Hepatic stellate cell (primary cell): ENCODE measurements at places on chromosomes 2 and 18.

- no peak for DNase-seq
Measured at GRCh38 chr2:197145471-197146056, 165.0 kb downstream of the ANKRD44 start.

DNA sequence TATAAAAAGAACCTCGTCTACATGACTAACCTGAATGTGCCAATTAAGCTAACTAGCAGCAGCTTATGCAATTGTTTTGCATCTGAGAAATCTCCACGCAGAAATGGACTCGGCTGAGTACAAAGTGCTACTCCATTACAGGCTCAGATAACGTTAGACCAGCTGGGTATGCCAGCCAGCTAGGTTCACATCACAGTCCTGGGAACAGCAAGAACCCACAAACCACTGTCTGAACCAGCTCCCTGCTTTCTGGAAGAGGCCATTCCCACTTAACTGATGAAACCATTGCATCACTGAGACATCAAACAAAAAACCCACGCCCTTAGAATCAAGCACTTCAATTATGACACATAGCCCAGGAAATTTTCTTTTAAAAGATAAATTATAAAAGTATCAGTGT, 202.7 kb downstream of the CYRIA start:
- DNase-seq = no peak

- no peak for DNase-seq
Measured at GRCh38 chr18:43934781-43935471, 657.6 kb upstream of the SYT4 start.

DNA sequence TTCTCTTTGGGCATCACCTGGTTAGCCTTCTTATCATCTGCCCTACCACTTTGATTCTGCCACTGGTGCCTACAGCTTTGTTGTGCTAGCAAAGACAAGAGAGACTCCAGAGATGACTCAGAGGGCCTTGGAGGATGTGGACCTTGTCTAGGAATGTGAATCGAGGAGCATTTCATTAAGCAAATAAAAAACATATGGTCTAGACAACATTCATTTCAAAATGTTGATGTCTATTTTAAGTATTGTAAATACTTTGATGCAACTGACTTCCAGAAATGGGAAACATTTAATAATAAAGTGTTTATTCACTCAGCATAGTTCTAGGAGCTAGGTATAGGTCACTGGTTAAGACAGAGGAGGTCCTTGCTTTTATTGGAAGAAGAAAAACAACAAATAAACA, 195.5 kb downstream of the CDCA7 start:
- DNase-seq = no peak

GRCh38 chr2:241925277-241925676, 55.7 kb downstream of the RTP5 start:
- DNase-seq = no peak

- no peak for DNase-seq
Measured at GRCh38 chr2:197268786-197269584, 41.6 kb downstream of the ANKRD44 start.

GRCh38 chr2:175036582-175037018, 31.4 kb upstream of the CHN1 start:
- DNase-seq = no peak

DNA sequence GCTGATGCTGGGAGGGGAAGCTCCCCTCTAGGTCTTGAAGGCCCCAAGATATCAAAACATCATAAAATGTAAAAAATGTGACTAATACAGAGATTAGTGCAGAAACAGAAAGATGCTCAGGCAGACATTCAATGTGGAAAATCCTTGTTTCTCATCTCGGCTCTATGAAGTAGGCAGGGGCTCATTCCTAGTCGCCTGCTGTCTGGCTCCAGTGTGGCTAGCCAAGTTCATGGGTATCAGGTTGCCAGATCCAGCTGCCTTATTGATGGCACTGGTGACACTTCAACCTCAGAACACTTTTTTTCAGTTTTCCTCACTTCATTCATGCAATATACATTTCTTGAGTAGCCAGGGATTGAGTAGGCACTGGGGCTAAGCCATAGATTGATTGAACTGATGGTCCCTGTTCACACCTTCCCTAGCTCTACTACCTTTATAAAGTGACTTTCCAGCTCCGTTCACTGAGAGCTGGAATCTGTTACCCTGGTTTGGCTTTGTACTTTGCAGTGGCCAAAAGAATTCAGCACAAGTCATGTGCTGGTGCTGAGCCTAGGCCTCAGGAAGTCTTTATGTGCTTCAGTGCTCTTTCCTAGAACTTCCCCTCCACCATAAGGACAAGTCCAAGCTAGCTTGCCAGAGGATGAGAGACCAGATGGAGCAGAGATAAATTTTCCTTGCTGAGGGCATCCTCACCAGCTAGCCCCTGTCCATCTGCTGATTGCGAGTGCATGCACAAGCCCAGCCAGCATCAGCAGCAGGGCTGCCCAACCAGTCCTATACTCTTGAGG, 373.6 kb upstream of the ST6GAL2 start:
- DNase-seq = no peak

GRCh38 chr2:218631837-218632236, 24.1 kb downstream of the PLCD4 start:
- no peak for DNase-seq

- peak; percentile 66 for DNase-seq
Measured at GRCh38 chr2:98479959-98480524, 35.4 kb downstream of the INPP4A start.

- no peak for DNase-seq
Measured at GRCh38 chr2:143162123-143162837, 33.1 kb downstream of the ARHGAP15 start.

DNA sequence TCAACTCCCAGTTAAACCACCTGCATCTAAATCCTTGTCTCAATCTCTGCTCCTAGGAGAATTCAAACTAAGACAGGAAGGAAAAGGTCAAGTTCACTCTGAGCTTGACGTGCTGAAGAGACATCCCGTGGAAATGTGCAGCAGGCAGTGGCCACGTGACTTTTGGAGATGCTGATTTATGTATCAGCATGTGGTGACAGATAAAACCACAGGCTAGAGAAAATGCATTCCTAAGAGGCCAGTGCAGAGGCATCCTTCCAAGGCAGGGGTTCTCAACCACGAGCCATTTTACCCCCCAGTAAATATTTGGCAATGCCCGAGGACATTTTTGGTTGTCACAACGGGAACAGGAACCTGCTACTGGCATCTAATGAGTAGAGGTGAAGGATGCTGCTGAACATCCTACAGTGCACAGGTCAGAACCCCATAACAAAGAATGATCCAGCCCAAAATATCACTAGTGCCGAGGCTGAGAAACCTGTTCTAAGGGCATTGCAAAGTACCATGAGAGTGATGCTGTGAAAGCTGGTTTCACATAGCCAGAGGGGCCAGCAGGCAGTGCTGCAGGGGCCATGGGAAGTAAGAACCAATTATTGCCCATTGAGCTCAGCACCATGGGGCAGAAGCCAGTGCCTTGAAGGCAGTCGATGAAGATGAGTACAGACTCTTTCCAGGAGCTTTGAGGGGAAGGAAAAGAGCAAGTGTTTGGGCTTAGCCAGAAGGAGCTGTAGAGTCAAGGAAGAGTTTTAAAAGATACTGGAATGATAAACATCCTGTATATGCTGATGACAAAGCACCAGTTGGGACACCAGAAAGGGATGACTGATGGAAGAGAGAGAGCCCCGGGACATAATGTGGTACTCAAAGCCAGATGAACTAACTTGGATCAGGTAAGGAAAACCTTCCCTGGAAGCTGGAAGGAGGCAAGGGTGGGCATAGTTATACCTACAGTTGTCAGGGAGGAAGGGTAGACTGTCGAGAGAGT, 174.6 kb downstream of the HAUS1 start:
- peak; percentile 57 for DNase-seq

GRCh38 chr2:217366966-217367365, 507.1 kb upstream of the TNP1 start:
- no peak for DNase-seq

GRCh38 chr2:30334762-30335363, 103.5 kb downstream of the LBH start:
- DNase-seq = no peak

GRCh38 chr18:12823892-12824291, 60.1 kb downstream of the PTPN2 start:
- no peak for DNase-seq

DNA sequence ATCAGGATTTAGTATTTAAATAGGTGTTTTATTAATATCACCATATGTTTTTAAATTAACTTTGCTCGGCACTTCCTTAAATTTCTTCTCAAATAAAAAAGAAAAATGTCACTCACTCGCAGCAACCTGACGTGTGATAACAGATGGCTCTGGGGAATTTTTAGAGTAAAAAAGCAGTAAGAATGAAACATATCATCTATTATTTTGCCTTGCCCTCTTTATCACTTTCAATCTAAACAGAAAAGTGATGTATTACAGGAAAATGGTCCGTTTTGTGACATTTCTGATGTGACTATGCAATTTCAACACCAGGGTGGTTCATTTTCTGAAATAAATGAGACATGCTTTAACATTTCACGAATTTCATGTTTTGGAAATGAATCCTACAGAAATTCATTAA, 1368.0 kb upstream of the LRRTM1 start:
- DNase-seq = no peak

DNA sequence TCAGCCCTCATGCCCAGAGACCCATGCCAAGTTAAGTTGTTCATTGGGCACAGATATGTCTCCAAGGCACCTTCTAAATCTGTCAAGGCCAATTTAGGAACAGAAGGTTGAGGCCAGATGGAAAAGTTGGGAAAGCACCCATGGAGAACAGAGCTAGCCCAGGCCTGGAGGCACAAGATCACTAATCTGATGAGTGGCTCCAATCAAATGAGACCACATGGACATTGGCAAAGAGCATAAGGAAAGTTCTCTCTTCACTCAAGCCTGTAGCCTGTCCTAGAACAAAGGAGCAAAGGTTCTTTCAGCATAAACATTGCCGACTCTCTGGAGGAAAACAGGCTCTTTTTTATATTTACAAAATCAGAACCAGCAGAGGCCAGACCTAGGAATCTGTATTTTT, 154.8 kb downstream of the RNF152 start:
- DNase-seq = no peak

DNA sequence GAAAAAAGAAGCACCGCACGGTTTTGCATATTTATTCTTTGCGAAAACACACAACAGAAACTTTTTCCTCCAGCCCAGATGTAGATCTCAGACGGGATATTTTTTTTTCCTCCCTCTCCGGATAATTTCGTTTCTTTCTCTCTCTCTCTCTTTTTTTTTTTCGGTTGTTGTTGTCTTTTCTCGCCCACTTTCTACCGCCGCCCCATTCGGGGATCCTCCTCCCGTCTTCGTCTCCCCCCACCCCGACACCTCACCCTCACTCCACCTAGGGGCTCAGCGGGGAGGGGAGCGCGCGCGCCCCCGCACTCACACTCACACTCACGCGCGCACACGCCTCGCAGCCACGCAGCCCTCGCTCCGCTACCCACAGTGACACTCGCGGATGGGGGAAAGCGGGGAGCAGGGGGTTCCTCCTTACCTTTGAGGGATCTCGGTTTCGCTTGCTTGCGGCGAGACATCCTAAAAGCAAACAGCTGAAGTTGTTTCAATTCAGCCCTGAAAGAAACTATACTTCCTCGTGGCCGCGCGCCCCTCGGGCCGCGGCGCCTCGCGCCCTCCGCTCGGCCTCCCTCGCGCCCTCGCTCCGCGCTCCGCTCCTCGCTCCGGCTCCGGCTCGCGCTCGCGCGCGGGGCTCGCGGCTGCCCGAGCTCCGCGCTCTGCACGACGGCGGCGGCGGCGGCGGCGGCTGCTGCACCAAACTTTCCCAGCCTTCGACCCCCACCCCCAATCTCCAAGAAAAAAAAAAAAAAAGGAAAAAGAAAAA, 1.3 kb downstream of the ZNF521 start:
- peak; percentile 54 for DNase-seq

GRCh38 chr18:34158881-34159690, 65.6 kb downstream of the NOL4 start:
- peak; percentile 16 for DNase-seq

- DNase-seq = no peak
Measured at GRCh38 chr2:196915507-196916189, 10.9 kb downstream of the PGAP1 start.

DNA sequence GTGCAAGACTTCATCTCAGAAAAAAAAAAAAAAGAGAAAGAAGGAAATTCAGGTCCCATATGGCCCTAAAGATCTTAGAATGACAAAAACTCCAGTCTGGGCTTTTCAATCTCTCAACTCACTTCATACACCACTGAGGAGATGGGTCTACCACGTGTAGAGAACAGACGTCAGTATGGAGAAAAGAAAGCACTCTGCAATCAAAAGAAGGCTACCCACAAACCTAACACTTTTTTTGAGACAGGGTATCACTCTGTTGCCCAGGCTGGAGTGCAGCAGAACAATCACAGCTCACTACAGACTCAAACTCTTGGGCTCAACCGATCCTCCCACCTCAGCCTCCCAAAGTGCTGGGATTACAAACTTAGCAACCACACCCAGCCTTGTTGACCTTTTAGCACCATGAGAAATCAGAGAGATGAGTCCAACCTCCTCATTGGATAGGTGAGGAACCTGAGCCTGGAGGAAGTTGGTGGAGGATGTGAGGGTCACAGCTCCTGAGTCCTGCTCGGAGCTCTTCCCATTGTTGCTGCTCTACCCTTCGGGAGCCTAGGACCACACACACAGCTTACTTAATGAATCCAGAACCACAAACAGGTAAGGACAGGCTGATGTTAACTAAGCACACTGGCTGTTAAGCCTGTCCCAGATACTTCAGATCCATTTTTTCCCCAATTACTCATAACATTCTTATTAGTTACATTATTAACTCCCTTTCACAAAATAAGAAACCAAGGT, 23.7 kb downstream of the TBC1D8 start:
- DNase-seq = no peak

DNA sequence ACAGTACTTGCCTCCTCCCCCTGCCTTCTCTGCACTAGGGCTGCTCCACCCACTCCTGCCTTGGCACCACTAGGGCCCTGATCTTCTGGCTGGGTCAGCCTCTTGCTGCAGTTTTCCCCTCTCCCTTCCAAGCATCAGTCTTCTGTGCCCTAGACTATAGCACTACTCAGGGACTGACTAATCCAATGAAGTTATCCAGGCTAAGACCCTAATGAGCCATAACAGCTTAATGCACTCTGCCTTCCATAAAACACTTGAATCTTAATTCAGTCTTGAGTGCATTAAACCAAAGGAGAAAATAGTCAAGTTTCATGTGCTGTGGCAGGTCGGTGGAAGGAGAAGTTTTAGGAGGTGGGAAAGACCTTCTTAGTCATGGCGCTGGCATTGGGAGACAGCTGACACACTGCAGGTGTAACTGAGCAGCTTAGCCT, 95.7 kb downstream of the BIN1 start:
- DNase-seq = no peak

GRCh38 chr2:169162613-169163012, 93.2 kb downstream of the DHRS9 start:
- DNase-seq = no peak

DNA sequence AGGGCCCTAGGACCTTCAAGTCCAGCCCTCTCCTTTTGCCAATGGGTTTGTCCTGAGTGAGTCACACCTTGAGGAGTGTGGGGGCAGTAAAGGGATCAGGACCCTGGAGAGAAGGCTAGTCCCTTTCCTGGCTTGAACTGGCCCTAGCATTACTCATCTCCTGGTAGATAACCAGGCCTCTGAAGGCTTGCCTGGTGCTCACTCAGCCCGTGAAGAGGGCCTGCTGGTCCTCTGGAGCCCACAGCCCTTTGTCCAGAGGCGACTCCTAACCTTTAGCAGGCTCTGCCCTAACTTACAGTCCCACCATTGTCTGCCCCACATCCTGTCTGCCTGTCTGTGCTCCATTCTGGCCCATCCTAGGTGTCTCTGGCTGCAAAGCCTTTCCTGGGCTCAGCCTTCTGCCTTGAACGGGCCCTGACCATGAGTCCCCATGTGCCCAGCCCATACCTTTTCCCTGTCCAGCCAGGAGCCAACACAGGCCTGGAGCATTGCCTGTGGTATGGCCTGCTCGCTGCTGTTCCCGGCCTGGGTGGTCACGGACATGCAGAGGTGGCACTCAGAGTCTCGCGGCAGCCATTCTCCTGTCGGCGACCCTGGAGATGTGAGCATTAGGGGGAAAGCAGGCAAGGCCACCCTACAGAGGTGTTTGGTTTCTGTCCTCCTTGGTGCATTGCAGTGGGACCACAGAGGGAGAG, 5.0 kb downstream of the SFTPB start:
- DNase-seq = peak; percentile 92
